ENCODE measurements at places on chromosomes 13 and 19.

GRCh38 chr19:13764821-13765394 is 586 bp downstream of the MRI1 start:
- DNase-seq, result no peak

- peak; percentile 82 for DNase-seq
Measured at GRCh38 chr19:42433503-42434260, 6.5 kb upstream of the LIPE start.

DNA sequence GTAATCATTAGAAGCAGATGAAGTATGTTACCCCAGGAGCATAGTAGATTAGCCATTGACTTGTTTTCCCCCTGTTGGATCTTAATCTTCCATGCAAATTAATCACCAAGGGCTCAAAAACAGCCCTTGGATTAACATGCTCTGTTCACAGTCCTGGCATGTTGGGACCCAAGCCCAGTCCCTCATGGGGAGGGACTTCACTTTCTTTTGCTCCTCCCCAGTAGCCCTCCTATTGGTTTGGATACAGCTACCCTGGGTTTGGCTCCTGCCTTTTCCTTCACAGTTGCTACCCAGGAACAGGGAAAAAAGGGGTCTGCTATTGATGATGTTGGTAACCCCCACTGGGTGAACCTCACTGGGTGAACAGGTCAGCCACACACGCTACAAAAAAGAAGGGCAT is 16.9 kb upstream of the PARP4 start:
- no peak for DNase-seq

- no peak for DNase-seq
Measured at GRCh38 chr13:94560116-94560515, 35.8 kb downstream of the TGDS start.

DNA sequence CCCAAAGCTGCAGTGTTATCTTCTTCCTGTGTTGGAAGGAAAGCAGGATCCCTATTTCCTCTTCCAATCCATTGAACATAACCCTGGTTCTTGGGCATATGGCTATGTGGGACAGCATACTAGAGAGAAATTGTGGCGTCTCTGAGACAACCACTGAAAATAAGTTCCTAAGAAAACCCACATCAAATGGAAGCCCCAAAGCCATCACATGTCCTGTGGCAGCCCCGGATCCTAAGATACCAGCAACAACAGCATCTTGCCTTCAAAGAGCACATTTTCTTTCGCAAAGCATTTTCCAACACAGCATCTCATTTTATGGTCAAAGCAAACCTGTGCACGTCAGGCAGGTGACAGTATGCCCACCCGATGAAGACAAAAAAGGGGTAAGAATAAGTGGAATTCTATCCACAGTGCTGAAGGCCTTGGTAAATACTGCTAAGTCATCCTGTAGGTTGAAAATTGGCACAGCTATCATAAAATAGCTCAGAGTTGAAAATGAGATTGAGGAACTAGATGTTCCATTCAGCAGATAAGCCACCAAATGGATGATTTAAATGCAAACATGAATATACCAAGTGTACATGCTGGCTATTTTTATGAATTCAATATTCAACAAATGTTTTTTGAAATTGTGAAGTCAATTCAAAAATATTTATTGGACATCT is 232.2 kb downstream of the DLEU7 start:
- DNase-seq, result no peak

- no peak for DNase-seq
Measured at GRCh38 chr13:110650436-110650835, 35.1 kb downstream of the NAXD start.

DNA sequence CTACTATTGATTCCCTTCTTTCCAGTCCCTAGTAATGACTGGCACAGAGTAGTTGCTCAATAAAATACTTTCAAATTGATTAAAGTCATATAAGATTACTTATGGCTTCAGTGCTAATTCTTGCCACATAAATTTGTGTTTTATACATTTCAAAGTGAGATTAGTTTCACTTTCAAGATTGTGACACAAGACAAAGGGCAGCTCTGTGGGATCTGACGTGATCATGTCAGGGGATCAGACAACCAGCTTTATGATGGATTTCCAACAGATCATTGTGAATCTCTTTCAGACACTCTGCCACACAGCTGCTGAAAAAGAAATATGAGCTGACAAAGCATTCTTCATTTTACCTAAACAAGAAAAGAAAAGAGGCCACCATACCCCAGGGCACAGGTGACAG is 73.4 kb upstream of the POMP start:
- DNase-seq, result no peak

DNA sequence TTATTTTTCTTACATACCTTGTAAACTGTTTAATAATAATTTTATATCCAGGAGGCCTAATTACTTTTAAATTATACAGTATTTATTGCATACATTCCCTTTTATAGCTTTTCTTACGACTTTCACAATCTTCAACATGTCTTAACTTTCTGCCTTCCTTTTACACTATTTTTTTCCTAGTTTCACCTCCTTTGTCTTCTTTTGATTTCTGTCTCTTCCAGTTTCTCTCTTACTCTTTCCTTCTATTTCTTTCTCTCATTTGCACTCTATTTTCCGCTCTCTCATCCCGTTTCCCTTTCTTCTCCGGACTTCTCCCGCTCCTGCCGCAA is 11.5 kb downstream of the ZNF552 start:
- no peak for DNase-seq

DNA sequence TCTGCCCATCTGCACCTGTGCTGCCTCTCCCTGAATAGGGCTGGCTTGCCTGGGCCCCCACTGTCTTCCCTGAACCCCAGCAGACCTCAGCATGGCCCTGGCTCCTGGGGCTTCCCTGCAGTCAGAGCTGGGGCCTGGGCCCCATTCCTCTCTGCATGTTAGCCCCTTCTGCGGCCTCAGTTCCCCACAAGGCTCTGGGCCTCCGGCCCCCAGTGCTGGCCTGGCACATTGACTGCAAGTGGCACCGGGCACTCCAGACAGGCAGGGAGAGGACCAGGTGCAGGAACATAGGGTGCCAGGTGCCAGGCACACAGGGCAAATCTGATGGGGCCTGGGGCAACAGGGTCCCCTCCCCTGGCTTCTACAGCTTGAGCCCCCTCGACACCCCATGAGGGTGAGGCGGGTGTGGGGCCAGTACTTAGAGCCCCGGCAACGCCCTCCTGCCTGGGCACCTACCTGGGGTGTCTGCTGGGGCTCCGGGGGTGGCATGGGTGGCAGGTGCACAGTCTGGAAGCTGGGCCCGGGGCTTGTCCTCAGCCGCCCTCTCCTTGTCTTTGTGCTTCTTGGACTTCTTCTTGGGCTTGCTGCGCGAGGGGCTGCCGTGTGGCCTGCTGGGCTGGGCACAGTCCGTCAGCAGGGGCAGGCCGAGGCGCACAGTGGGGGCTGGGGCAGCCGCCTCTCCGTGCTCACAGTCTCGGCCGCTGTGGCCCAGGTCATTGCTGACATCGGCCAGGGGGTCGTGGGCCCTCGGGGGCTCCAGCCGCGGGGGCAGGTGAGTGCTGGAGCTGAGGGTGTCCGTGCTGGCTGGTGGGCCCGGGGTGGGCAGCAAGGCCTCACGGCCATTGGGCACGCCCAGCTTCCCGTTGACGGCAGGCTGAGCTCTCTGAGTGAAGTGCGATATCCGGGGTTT is 12.3 kb upstream of the ISYNA1 start:
- no peak for DNase-seq

DNA sequence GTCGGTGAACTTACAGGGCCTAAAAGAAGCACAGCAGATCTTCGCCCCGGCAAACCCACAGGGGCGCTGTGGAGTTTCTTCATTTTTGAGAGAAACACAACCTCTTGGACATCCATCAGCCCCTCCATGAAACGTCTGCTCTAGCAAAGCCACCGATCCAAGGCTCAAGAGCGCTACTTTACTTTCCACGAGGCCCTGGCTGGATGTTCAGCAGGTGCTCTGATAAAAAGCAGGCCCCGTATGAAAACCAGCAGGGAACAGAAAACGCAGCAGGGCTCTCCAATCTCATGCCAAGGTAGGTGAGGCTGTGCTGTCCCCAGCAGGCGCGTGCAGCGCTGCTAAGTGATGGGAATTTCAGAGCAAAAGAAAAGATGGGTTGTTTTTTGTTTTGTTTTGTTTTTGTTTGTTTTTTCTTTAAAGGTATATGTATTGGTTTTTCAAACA is 86.7 kb downstream of the IRS2 start:
- no peak for DNase-seq

DNA sequence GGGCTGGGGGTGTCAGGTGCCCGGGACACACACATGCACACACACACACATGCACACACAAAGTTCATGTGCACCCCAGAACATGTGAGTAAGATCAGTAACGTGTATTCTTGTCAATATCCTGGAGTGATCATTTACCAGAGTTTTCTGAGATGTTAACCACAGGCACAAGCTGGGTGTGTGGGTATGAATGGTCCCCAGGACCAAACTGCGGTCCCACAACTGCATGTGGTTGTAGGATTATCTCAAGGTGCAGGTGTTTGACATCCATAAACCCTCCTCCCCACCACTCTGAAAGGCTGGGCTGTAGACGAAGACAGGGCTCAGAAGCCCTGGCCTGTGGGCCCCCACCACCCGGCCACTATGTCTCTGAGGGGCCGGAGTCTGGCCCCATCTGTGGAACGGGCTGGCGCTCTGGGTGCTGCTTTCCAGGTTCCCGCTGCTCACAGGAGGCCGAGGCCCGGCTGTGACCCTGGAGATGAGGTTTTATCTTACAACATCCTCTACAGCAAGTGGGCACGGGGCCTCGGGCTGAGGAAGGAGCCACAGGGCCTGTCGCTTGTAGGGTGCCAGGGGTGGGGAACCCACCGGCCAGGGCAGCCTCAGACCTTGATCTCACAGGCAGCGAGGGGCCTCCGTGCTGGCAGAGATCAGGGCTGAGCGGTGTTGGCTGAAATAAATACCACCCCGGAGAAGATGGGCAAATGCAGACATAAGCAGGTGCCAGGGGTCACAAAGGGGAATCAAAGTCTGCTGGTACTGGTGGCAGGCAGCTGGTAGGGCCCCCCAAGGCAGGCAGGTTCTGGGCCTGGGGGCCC is 4.3 kb downstream of the F2RL3 start:
- no peak for DNase-seq

- no peak for DNase-seq
Measured at GRCh38 chr13:30091691-30092090, 215.7 kb downstream of the KATNAL1 start.

DNA sequence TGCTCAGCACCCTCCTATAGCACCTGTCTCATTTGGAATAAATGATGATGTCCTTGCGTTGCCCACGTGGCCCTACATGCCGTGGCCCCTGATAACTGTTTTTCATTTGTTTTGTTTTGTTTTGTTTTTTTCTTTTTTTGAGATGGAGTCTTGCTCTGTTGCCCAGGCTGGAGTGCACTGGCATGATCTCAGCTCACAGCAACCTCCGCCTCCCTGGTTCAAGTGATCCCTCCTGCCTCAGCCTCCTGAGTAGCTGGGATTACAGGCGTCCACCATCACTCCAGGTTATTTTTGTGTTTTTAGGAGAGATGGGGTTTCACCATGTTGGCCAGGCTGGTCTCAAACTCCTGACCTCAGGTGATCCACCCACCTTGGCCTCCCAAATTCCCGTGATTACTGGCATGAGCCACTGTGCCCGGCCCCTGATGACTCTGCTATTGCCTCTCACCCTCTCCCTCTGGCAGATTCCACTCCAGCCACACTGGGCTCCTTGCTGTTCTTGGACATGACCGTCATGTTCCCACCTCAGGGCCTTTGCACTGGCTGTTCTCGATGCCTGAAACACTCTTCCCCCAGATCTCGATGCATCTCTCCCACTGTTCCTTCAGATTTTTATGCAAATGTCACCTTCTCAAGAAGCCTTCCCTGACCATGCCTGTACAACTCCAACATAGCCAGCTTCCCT is 7.4 kb downstream of the C5AR2 start:
- no peak for DNase-seq

GRCh38 chr13:110964229-110965037 is 49.6 kb upstream of the ANKRD10 start:
- DNase-seq, result no peak

DNA sequence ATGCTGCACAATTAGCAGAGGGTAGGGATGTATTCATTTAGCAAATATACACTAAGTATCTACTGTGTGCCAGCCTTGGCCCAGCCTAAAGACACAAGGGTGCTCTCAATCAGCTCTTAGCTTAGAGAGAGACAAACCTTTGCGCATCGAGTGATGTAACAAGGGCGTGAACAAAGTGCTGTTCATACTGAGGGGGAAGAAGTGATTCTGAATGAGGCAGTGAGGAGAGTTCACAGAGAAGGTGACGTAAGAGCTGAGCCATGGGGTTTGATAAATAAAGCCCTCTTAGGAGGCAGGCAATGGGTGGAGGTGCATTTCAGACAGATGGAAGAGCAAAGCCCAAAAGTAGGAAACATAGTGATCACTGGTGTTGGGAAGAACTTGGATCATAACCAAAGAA is 68.5 kb downstream of the FLT1 start:
- no peak for DNase-seq

DNA sequence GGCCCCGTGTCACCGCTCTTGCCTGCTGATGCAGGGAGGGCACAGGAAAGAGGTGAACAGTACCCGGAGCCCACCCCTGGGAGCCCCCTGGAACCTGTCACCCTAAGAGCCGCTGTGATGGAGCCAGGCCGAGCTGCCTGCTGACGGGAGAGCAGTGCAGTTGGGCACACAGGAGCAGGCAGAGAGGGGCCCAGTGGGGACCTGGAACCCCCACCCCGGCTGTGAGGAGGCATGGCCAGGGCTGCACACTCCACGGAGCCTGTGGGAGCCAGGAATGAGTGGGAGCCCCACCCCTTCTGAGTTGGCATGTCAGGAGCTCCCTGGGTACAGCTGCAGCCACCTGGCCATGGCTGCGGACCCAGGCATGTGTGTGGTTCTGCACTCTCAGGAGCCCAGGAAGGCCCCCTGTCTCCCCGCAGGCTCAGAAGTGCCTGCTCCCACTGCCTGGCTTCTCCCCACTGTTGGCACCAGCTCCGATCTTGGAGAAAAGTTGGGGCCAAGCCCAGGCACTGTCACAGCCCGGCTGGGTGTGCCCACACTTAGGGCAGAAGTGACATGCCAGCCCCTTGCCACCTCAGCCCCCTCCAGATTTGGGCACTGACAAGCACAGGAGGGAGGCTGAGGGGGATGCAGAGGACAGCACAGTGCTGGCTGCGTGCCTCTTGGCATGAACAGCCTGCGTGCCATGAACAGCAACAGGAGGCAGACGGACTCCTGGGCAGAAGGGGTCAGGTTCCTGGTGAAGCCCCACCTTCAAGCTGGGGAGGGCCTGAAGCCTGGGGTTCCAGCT is 6.3 kb downstream of the CFAP97D2 start:
- DNase-seq, result no peak

- DNase-seq, result peak; percentile 80
Measured at GRCh38 chr19:47231215-47232054, 436 bp upstream of the BBC3 start.

All from LHCN-M2 (cell line).